Sigmoid colon (tissue), 7 donors: ENCODE measurements at places on chromosomes 5 and 9. TPM values are rescaled to one million over a fixed set of nuclear protein-coding genes. Genes with fewer than 3 reads are reported as not detected.

PURA gene
- 42.8 TPM for total RNA-seq

DNA sequence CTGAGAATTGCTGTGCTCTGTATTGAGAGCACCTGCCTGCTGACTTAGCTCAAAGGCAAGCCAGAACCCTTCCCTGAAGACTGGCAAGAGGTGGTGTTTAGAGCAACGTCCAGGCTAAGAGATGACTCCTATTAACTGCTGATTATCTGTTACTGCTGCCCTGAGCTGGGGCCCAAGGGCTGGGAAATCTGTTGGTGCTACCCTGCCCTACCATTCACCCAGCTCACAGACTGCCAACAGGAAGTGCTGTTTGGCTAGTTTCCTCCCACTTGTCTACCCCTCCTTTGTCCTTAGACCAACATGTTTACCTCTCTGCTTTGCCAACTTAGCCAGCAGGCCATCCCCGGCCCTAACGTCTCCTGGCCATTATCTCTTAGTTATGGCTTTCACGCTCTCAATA, 6.9 kb downstream of the RAB24 start:
- no peak for DNase-seq

DNA sequence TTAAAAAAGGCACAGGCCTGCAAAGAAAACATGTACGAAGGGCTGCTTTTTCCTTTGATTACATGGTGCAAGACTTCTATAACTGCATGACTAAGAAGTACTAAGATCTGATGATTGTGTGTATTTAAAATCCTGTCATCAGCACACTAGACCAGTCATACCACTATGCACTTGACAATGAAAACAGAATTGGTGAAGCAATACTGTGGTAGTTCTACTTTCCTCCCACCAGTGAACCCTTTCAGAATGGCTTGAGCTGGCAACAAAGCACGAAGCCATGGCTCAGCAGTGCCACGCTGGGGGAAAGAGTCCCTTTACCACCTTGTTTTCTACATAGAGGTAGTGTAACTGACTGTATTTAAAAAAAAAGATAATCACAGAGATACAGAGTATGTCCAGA, 49.0 kb upstream of the POU5F2 start:
- no peak for DNase-seq

- DNase-seq, result no peak
These were observed 20.3 kb downstream of the AOPEP start for GRCh38 chr9:94746541-94747370.

DNA sequence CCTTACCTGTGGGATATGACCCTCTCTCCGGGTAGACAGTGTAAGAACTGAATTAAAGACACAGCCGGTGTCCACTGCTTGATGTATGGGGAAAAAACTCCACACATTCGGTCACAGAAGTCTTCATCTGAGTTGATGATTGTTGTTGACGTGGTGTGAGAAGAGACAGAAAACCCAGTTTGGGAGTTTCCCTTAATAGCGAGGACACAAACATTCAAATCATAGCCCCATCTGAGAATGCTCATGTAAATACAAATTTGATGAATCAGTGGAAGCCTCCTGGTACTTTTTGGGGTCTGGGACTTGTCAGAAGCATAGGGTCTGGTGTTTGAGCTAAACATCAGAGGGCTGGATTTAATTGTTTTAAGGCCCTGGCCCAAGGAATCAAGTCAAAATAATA, 11.0 kb downstream of the HAVCR1 start:
- no peak for DNase-seq

DNA sequence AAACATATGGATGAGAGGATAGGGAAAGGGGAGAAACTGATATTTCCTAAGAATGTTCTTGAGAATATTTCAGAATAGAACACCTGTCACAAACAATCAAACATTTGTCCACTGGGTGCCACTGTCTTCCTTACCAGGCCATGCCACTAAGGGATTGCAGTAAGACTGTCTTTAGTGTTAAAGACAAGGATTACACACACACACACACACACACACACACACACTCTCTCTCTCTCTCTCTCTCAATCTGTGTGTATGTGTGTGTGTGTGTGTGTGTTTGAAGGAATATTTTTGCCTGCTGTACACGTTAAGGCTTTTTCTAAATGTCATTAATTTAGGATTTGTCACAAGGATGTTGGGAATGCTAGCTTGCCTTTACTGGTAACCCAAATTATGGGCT, 54.4 kb downstream of the CCDC192 start:
- no peak for DNase-seq

DNA sequence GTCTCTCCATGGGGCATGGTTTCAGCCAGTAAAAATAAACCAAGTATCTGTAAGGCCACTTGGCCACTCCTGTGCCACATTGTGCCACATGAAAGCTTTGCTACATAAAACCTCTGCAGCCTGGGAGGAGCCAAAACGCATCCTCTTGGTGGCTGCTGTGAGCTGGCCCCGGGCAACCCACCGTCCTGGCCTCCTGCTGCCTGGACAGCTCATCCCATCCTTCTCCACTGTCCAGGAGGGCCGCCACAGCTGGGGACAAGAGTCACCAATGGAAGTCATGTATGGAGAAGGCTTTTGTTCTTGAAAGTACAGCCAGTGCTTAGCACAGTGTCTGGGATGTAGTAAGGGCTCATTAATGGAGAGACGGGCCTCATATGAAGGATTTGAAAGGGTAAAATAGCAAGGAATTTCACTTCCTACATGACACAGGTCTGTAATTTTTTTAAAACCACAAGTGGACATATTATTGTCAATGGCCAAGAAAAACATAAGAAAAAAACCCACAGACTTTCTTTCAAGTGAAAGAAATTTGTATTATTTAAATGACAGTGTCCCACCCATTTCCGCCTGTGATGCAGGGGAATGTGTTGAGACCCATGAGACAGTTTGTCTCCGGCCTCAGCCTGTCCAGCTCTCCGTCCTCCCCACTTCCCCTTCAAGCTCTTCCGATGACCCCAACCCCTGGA, 6.6 kb downstream of the PTGES start:
- no peak for DNase-seq

LCN15 gene
- not detected for total RNA-seq

DNA sequence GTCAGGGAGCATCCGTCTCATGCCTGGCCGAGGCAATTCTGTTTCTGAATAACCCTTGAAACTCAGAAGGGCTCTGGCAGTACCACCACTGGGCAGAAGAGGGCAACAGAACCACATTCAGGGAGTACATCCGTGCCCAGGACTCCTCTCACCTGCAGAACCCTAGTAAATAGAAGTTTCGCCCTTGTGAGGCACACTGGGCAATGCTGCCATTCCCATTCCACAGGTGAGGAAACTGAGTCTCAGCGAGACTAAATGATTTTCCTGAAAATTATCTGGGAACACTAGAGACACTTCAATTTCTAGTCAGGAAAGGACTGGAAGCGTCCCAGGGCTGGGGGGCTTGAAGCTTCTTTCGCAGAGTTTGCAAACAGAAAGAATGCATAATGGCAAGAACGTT, 74.7 kb downstream of the FGF1 start:
- DNase-seq, result peak; percentile 80

GZMA gene
- total RNA-seq, result 1.1 TPM

DNA sequence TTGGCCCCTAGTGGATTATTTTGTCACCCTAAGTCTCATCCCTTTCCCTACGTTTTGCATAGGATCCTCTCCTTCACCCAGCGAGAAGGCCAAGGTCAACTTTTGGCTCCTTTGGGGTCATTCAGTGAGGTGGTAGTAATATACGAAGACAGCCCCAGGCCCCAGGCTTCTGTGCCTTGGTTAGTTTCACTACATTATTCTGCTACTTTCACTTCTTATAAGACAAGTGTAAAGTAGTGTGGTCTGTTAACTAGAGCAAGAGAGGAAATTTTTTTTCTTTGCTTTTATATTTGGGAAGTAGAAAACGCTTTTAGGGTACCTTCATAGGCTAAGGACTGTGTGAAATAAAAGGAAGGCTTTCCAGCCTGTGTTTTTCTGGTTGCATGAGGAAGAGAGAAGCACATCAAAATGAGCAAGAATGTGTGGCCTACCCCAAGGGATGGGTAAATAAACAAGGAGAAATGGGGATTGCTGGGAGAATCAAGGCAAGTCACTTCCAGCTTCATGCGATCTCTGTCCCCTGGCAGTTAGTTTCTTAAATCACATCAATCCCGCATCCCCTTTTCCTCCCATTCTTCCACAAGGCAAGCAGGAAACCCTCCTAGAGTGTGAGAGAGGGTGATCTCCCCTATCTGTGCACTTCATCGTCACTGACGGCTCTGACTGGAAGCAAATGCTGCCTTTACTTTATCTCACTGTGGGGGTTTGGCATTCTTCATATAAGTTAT, 677.0 kb upstream of the WWC1 start:
- DNase-seq, result no peak

BTNL3 gene
- total RNA-seq, result 0.36 TPM

DNA sequence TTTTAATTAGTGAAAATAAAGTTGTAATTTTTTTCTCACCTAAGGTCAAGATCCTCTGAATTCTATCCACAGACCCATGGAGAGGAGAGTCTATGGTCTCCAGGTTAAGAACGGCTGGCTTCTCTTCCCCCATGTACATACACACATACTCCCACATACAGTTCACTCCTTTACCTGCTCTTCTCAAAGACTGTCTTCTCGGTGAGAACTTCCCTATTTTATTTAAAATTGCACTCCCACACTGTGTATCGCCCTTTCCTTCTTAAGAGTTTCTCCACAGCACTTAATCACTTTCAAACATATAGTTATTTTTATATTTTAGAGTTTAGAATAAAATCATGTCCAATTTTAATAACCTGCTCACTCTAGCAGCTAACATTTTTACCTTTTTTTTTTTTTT, 3.6 kb upstream of the JADE2 start:
- no peak for DNase-seq

DNA sequence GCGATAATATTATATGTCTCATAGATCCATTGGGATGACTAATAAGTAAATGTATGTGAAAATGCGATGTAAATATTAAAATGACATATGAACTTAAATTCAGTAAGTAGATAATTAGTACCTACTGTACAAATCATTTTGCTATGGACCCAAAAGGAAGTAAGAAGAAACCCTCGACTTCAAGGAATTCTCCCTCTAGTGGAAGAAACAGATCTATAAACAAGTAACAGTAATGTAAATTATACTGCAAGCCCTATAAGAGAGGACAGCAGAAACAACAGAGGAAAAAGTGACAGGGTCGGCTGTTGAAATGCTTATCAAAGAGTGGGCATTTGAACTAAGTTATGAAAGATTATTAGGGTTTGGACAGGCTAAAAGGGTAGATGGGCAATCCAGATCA, 320.3 kb downstream of the DMAC1 start:
- DNase-seq, result no peak
